ENCODE measurements at places on chromosomes 4 and X.

- no peak for DNase-seq
Measured at GRCh38 chr4:73765296-73765695, 24.9 kb downstream of the CXCL8 start.

DNA sequence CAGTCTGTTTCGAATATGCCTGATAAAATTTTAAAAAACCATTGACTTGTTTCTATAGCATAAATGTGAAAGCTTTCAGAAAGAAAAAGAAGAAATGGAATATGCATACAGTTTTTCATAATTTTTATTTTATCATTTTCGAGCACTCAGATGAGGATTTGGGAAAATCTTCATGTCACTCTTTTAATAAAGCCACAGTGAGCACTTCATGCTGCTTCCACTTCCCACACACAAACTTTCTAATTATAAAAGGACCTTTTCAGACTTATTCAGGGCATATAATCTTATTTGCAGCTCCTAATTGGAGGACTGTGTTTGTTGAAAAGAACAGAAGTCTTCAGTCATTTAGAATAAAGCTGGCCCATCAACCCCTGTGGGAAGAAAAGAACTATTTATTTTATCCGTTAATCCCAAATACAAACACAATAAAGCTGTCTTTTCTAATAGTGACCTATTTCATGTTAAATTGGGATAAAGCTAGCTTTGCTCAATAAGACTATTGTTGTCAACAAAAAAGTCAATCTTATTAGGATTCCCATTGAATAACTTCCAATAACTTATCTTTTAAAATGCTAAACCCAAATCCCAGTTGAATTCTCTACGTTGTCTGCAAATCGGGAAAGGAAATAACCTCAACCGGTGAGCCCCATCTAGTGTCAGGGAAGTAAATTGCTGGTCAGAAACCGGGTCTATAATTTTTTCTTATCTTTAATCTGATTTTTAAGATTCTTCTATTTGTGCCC, 211.5 kb downstream of the PDGFRA start:
- no peak for DNase-seq

DNA sequence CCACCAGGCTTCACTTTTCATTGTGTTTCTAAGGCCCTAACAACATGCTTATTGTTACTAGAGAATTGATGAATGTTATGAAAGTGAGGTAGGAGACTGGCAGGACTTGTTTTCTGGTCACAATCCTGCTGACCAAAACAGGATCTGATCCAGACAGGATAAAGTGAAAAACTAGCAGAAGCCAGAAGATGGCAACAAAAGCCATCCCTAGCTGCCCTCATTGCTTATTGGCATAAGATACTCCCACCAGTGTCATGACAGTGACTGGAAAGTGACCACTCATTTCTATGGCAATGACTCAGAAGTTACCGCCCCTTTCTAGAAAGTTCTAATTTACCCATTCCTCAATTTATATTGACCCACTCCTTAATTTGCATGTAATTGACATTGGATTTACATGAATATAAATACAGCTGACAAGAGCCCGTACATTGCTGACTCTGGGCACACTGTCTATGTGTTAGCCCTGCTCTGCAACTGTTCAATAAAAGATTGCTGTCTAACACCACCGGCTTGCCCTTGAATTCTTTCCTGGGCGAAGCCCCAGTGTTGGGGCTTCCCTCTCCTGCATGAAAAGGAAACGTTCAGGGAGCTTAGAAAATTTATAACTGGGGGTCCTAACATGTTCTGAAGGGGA, 30.0 kb upstream of the FGG start:
- no peak for DNase-seq

DNA sequence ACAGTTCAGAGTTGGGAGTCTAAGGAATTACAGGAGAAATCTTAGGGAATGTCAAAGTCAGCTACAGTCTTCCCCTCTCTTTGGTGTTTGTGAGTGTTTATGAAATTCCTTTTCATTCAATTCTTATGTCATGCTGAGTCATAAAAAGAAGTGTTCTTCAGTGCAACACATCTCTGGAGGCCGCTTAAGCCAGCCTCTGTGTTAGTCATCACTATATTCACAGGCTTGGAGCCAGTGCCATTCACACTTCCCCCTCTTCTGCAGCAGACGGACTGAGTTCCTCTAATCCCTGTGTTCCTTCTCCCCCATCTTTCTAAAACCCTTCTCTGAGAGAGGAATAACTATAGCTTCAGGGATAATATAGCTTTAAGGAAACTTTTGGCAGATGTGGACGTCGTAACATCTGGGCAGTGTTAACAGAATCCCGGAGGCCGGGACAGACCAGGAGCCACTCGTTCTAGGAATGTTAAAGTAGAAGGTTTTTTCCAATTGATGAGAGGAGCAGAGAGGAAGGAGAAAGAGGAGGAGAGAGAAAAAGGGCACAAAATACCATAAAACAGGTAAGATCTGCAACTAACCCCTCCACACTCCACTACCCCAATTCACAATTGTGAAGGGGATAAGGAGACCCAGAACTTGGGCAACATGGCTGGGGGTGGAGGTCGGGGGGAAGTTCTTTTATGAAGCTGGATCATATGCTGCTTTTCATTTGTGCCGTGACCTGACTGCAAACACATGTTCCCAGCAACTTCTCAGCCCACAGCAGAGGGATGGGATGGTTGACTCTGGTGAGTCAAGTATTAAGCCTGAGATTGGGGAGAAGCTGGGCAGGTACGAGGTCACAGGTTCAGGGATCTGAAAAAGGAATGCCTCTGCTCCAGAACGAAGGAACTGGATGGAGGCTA, at the start of gene SRPX2:
Gene SRPX2, plus strand, starts transcription at position 244 of the 905 bp plus-strand sequence. CDS start 2,124 bp downstream, outside the sequence.
- no peak for DNase-seq

DNA sequence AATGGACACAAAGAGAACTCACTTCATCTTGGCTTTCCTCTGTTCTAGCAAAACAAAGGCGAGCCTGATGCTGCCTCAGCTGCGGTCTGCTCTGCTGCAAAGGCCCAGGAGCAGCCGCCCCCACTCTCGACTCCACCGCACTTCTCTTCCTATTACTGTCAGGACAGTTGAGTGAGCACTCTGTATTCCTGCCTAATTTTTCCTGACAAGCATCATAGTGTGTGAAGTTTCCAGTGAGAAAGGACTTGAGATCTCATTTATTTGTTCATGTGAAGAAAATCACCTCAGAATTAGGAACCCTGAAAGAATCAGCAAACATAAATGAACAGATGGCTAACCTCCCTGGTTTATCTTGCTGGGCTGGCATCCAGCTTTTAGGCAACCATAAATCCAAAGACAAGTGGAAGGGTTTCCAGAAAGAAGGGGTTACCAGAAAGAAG, 15.6 kb downstream of the SCARB2 start:
- no peak for DNase-seq

- DNase-seq, result no peak
Measured at GRCh38 chrX:140090800-140091124, 125.4 kb upstream of the CXorf66 start.

All from 8988T (cell line).